ENCODE measurements at places on chromosomes 2 and 18. TPM values are rescaled to one million over a fixed set of nuclear protein-coding genes. Genes with fewer than 3 reads are reported as not detected.

- no peak for DNase-seq
These were observed 787.2 kb downstream of the PLCL1 start for GRCh38 chr2:198591586-198591985.

GRCh38 chr2:240499309-240500301 lies 58.2 kb downstream of the ANKMY1 start:
- no peak for DNase-seq

DNA sequence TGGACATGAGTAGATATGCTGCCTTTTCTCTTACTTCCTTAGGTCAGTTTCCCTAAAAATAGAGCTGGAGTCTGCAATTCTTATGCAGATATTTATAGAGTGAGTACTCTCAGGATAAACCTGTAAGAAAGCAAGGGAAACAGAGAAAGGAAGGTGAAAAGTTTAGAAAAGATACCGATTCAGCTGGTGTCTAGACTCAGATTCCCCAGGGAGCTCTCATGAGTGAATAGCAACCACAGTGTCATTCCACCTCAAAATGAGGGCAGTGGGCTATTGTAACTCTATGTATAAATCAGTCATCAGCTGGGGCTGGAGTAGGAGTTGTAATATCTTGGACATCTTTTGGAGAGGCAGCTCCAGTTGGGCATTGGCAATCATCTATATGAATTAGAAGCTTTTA lies 1485.1 kb upstream of the TMEFF2 start:
- no peak for DNase-seq

DNA sequence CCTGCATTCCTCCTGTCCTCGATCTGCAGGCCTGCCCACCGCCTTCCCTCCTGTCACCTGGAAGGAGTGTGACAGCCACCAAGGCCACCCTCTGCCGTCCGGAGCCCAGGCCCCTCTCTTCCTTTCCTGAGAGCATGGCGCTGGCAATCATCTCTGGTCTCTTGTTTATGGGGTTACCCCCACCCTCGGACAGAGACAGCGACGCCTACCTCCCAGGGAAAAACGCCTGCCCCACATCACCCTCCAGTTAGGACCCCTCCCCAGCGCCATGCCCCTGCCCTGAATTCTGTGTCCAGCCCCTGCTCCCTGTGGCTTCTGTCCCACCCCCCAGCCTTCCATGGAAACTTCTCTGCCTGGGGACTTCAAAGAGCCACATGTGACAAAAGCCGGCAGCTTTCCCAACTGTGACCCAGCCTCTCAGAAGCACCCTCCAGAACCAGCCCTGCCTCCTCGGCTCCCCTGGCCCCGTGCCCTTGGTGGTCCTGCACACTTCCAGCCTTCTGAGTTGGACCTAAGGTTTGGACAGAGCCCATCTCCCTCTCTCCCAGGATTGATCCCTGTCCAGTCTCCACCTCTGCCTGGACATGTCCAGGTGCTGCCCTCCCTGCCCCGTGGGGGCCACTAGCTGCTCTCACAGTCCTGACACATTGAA lies 145.0 kb upstream of the HDAC4 start:
- no peak for DNase-seq

DNA sequence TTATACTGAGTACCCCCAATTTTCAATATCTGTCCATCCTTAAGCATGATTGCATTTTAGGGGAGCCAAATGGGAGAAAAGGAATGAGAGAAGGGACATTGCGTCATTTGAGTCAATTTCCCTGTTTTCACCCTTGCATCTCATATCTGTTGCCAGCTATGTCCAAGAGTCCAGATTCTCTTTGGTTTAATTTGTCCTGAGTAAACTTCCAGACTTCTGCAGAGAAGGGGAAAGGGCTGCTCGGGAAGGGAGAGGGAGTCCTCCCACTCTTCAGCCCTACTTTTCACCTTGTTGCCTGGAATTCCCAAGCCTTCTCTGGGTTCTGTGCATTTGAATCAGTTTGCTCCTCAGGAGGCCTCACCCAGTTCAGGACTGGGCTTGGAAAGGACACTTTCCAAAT lies 16.5 kb downstream of the GREB1 start:
- DNase-seq = no peak

GRCh38 chr18:49839012-49839411 lies 25.7 kb upstream of the ACAA2 start:
- no peak for DNase-seq

DNA sequence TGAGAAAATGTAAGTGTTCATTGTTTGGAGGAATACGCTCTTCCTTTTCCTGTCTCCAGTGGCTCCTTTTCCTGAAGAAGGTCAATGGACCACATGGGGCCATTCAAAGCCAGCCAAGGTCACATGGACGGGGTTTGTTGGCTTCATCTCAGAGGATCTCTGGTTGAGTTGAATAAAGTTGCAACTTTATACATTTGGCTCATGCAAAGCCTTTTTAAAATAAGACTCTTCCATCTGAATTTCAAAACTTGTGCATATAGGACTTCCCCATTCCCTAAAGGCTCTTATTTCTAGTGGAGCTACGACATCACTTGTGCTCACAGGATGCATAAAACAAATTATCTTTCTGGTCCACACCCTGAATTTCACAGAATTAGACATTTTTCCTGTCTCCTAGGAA lies 235.5 kb downstream of the CMPK2 start:
- no peak for DNase-seq

GRCh38 chr18:58603375-58604067 lies 25.4 kb downstream of the ALPK2 start:
- no peak for DNase-seq

DNA sequence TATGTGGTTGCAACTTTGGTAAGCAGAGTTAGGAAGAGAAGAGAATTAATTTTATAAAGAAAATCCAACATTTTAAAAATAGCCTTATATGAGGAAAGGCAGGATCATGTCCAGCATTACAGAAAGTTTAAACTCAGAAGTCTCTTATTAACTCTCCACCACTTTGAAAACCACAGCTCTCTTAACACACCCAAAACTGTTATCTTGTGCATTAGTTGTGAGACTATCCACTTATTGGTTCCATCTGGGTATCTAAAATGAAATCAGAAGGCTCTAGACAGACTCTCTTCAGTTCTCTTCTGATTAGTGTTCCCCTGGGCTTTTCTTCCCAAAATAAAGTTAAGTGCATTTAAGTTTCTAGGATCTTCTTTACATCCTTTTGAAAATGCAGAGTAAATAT lies 251.5 kb downstream of the TXNL1 start:
- no peak for DNase-seq

DNA sequence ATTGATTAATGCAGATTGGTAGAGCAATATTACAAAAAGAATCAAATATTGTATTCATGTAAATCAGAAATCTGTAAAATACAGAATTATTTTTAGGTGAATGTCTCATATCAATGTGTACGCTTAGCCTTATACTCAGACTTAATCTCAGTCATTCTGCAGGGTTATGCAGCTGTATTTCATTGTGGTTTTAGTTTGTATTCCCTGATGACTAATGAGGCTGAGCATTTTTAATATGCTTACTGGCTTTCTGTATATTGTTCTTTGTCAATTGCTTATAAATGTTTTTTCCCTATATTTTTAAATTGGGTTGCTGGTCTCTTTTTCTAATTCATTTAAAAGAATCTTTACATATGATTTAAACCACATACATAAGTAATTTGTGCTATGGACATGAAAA lies 50.1 kb downstream of the CDH19 start:
- no peak for DNase-seq

DNA sequence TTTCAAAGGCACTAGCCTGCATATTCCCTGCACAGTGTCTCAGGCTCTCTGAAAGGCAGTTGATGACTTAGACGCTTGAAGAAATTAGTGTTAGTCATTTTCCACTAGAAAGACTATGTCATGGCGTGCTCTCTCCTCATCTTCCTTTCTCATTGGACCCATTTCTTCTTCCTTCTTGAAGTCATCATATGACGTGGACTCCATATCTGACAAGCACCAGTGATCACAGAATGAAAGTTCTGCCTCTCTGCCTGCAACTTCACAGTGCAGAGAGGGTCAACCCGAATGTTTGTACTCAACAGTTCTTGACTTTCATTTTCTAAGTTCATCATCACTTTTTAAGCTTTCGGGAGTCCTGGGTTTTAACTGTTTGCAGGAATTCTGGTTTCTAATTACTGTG lies 63.7 kb upstream of the CYRIA start:
- DNase-seq = no peak

- DNase-seq = no peak
These were observed 927.0 kb upstream of the CRIM1 start for GRCh38 chr2:35428548-35428947.

- DNase-seq = no peak
These were observed 38.1 kb upstream of the STAT1 start for GRCh38 chr2:191051825-191052778.

DNA sequence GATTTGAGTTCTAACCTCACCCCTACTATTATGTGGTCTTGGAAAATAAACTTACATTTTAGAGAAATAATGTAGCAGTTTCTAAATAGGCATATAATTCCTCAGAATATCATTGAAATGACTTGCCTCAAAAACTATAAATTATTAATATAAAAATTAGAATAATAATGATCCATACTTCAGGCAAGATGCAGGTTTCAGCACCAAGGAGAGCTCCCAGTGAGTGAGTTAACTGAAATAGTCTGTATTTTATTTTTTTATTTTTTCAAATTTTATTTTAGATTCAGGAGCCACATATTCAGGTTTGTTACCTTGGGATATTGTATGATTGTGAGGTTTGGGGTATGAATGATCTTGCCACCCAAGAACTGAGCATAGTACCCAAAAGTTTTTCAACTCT lies 472.2 kb upstream of the DCC start:
- DNase-seq = peak; percentile 27

DNA sequence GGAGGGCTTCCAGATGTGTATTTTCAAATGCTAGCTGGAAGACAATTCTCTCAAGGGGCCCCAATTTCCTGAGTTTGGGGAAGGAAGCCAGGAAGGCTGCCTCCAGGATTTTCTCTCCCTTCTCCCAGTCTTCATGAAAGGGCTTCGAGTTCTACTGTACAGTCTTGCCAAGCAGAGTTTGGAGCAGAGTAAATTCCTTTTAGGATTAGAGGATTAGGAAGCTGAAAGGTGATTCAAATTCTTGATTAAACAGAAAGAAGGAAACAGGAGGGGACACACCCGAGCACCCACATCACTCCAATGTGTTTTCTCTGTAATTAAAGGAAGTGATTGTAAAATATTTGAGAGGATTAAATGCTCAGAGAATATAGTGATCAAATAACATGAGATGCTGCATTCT lies 217.8 kb downstream of the SETBP1 start:
- DNase-seq = no peak

DNA sequence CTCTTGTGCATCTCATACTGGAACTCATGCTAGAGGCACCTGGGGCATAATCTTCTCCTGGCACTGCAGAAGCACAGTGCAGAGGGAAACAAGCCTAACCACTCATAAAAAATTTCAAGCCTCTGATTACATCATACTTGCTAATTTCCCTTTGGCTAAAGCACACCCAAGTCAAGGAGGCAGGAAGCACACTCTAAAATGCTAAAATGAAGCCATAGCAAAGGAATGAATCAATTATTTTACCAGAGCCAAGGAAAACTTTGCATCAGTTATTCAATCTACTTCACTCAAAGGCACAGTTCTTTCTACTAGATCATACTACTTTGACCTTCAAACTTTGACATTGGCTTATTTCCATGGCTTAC lies 79.6 kb upstream of the SPOPL start:
- no peak for DNase-seq

GRCh38 chr2:128528133-128528532 lies 209.5 kb upstream of the HS6ST1 start:
- DNase-seq = no peak

DNA sequence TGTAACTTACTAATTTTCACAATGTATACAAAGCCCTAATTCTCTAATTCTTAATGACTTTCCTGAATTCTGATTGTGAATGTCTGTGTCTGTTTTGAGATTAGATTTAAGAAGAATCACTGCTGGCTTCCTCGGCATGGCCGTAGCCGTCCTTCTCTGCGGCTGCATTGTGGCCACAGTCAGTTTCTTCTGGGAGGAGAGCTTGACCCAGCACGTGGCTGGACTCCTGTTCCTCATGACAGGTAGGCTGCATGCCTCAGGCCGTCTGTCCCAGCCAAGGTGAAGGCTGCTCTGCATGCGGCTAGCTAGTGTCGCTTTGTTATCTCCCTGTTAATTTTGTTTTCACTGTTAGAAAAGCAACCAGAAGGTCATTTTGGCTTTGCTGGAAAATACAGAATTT lies 41.2 kb downstream of the TMEM178A start:
- no peak for DNase-seq

- peak; percentile 56 for DNase-seq
These were observed at the start of gene LIPG for GRCh38 chr18:49561289-49562193. Gene LIPG (plus strand): TSS chr18:49562057. CDS start chr18:49562309, 252 bp downstream.

DNA sequence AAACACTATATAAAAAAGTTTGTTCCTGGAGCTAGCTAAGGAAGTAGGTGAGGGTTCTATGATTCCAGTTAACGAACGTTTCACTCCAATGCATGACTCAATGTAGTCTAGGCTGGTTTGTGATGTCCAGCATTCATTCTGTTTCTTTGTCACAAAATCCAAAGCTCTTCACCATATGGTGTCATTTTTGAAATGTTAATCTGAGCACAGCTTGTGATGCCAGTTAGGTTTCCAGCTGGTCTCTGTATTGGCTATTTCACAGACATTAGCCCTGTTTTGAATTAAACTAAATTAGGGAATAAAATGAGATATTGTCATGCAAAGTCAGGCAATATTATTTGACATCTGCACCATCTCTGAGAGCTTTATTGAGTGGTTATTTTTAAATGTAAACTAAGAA lies 159.4 kb downstream of the RBM43 start:
- DNase-seq = no peak

DNA sequence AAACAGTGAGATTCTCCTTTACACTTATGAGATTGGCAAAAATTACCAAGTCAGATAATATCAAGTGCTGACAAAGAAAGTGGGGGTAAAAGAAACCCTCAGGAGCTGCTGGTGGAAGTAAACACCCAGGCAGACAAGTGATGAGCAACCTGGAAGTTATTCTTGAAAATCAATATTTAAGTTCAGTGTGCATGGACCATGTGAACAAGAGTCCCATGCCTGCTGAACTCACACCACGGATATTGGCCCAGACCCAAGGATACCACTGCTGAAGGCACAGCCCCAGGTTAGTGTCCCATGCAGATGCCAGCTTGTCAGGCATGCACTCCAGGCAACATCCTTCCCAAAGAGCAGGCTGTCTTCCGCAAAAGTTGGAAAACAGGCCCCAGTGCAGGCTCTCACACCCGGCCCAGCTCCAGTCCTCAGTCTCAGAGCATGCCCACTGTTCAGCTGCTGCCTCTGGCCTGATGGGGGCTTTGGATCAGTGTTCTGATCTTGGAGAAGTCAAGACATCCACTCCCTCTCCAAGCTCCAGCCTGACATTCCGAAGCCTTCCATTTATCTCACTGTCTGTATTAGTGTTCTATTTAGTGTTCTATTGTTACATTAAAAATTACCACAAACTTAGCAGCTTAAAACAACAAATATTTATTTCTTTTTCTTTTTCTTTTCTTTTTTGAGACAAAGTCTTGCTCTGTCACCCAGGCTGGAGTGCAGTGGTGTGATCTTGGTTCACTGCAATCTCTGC lies 70.0 kb downstream of the HS1BP3 start:
- no peak for DNase-seq

Gene B3GNT7
- 4.4 TPM for polyA plus RNA-seq

Gene SIX3
- not detected for polyA plus RNA-seq

Gene ACTR2
- polyA plus RNA-seq = 177 TPM

Gene SPHKAP
- polyA plus RNA-seq = 1.4 TPM

Gene FAHD2B
- polyA plus RNA-seq = 30.0 TPM

All from left lung (tissue), 14 donors.